Activated T-helper 17 cell treated with anti-CD3 and anti-CD28 coated beads, Interleukin-2, amount 50 U/mL, for 72 hours (primary cell): ENCODE measurements at places on chromosomes 5 and 9.

DNA sequence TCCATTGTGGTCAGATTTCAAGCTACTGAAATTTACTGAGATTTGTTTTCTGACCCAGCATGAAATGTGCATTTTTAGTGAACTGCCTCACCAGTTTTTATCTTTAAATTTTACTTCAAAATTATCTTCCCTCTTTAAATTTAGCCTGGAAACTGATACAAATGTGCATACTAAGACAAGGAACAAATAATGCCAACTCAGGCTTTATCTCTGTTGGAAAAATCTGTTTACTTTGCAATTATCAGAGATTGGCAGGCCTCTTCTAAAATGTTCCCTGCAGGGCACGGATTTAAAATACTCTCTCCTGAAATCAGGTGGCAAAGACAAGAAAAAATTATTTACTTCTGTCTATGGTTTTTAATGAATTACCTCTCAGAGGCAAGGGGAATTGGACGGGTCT, 151.0 kb upstream of the PTCH1 start:
- ATAC-seq: no peak

DNA sequence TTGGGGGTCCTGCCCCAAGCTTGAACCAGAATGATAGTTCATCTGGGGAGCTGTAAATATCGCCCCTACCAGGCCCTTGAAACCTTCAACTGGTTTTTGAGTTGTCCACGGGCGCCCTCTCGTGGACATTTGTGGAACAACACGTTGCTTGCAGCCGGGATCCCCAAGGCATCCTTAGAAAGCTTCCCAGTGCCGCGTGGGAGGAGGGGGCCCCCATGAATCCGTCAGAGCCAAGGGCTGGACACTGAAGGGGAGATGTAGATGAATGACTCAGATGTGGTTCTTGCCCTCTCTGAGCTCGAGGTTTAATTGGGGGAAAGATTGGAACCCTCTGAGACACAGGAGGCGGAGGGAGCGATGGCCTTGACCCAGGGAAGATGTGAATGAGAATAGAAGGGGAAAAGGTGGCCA, 31.8 kb upstream of the ORM1 start:
- peak; percentile 52 for ATAC-seq

DNA sequence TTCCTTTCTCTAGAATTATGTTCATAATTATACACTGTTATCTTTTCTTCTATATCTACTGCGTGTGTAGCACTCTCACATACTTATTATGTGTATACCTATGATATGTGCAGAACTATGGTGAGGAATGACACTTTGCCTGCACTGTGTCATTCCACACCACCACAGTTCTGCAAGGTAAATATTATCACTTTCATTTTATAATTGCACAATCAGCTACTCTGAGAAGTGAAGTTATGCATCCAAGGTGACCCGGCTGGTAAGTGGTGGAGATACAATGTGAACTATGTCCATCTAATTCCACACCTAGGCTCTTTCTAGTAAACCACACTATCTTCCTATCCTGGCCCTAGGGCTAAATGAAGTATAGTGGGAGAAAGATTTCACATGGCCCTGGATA, 170.1 kb upstream of the ATP10B start:
- ATAC-seq: no peak

DNA sequence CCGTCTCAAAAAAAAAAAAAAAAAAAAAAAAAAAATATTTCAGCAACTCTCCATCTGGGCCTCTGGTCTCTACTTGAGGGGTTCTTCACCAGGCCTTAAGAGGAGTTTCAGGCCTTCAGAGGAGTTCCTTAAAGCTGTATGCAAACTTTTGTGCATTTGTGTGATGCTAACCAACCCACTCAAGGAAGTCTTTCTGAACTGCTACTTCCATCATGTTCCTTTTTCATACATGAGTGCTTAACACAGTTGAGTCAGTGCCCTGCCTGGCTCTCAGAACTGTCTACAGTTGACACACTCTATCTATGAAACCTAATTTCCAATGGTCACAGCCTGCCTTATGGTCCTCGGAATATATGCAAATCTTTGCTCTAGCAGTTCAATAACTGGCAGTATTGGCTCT, 146.5 kb downstream of the MEF2C start:
- no peak for ATAC-seq

GRCh38 chr9:75616841-75617566, 273.5 kb upstream of the PCSK5 start:
- no peak for ATAC-seq

- ATAC-seq: peak; percentile 78
Observed at GRCh38 chr5:143101121-143101520, 302.4 kb downstream of the NR3C1 start.

DNA sequence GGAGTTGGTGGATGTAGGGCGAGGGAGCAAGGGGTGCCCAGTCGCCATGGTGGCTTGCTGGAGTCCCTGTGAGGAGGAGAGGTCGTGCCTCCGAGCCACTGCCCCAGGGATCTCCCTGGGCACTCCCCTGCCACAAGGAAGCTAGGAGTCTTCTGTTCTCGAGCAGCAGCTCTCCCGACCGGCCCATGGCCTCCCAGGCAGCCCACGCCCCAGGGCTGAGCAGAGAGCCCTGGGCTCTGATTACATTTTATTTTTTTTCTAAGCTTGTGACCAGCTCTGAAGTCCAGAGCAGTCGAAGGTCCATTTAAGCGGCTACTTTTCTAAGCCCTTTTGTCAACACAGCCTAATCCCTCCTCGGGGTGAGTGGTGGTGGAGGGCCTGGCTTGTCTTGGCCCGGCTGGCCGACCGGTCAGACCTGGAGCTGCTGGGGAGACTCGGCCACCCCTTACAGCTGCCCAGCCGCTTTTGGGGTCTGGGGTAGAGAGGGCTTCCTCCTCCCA, 2.1 kb downstream of the RXRA start:
- no peak for ATAC-seq

- ATAC-seq: no peak
Observed at GRCh38 chr5:347712-348284, 26.3 kb downstream of the AHRR start.

GRCh38 chr5:179820127-179820482, 600 bp upstream of the SQSTM1 start:
- ATAC-seq: no peak

DNA sequence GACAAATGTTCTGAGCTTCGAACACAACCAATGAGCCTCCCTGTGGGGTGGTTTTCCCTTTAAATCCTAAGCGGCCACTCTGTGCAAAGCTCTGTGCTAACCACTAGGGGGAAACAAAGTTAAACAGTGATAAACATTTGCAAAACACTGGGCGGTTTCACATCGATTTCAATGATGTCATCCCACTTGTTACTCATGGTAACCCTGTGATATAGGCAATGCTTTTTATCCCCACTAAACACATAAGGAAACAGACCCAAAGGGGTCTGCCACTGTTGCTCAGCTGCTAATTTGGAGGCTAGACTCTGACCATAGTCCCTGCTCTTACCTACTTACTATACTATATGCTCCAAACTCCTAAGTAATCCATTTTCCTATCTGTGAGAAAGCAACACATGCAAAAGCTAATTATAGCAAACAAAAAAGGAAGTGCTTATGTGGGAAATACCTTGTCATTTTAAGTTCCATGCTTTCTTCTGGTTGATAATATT, 57.3 kb downstream of the PTPN3 start:
- ATAC-seq: peak; percentile 96

GRCh38 chr9:94289691-94290090, 30.6 kb downstream of the ZNF169 start:
- ATAC-seq: no peak

GRCh38 chr5:17302106-17302505, 84.7 kb downstream of the BASP1 start:
- no peak for ATAC-seq

DNA sequence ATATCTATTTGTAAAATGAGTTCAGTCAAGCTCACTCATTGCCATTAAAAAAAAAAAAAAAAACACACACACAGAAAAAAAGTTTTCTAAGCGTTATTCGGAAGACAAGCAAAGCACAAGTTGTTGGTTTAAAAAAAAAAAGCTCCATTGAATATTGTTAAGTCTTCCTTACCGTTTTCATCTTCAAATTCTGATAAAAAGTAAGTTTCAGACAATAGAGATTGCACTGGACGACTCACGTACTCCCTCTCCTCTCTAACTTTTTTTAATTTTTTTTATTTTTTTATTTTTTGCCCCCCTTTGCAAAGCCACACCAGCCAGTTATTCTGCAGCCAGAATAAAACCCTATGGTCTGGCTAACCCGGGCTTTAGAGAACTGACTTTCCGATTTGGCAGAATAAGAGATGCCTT, 544 bp downstream of the ADAMTS6 start:
- peak; percentile 16 for ATAC-seq

DNA sequence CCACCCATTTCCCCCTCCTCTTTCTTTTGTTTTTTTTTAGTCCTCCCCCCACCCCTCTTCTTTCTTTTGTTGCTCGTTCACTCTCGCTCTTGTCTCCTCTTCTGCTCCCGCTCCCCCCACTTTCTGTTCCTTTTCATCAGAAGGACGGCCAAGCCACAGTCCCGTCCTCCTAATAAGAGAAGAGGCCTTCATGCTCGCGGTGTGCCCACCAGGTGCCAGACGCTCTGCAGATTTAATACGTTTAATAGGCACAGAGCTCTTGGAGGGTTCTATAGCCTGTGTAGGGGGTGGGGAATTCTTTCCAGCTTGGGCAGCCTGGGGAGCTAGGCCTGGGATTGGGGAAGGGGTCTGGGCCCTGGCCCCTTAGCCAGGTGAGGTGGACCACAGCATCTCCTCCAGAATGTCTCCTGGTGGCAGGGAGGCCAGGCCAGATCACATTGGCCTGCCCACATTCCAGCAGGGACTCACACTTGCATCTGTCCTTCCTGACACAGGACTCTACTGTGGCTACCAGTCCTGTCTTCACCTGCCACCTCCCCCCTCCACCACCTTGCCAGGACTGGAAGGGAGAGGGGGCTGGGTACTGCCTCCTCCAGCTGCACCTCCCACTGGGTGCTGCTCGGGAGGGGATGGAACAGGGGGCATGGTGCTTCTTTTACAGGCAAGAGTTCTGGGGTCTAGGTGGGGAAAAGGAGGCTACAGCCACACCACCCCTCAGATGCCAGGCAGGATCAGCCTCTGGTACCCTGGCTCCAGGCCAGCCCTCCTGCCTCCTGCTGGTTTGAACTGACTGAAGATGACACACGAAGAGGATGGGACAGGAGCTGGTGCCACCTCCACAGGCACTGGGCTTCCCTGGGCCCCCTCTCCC, 6.1 kb upstream of the BARX1 start:
- no peak for ATAC-seq

- ATAC-seq: no peak
Observed at GRCh38 chr5:168471785-168472184, 14.5 kb upstream of the RARS1 start.

GRCh38 chr5:33423018-33423630, 17.6 kb upstream of the TARS1 start:
- no peak for ATAC-seq

DNA sequence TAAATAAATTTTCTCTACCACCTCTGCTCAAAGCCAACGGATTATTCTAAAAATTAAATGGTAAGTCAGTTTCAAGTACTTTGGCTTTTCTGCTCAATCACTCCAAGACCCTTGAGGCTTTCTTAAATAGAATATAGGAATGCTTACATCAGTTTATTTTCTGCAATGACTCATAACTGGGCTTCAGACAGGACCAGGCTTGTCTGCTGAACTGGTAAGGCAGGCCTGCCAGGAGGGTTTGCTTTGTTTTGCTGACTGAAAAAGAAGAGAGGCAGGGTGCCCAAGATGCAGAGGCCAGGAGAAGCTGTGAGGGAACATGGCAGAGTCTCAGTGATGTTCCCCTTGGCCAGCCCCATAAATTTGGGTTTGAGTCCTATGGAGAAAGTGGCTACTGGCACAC, 60.3 kb upstream of the EPB41L4A start:
- no peak for ATAC-seq

GRCh38 chr9:8489835-8490234, 690.3 kb upstream of the DMAC1 start:
- no peak for ATAC-seq

- no peak for ATAC-seq
Observed at GRCh38 chr9:15116130-15116580, 190.9 kb downstream of the TTC39B start.

DNA sequence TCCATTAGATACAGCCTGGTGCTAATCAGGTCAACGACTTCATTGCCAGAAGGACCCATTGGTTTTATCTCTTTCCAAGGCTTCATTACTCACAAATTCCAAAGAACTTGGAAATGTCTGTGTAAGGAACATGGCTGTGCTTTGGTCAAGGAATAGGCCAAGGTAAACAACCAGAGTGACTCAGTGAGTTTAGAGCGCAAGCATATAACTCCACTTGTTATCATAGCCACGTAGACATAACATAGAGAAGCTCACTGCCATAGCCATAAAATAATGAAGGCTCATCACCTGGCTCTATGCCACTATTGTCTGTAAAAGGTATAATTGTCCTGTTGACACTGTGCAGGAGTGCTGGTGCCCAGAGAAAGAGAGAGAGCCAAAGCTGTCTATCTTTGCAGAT, 139.3 kb upstream of the PLCXD3 start:
- ATAC-seq: no peak

GRCh38 chr5:112238473-112238872, 180.6 kb downstream of the EPB41L4A start:
- no peak for ATAC-seq

- no peak for ATAC-seq
Observed at GRCh38 chr5:122469384-122469919, 157.4 kb downstream of the SNCAIP start.

DNA sequence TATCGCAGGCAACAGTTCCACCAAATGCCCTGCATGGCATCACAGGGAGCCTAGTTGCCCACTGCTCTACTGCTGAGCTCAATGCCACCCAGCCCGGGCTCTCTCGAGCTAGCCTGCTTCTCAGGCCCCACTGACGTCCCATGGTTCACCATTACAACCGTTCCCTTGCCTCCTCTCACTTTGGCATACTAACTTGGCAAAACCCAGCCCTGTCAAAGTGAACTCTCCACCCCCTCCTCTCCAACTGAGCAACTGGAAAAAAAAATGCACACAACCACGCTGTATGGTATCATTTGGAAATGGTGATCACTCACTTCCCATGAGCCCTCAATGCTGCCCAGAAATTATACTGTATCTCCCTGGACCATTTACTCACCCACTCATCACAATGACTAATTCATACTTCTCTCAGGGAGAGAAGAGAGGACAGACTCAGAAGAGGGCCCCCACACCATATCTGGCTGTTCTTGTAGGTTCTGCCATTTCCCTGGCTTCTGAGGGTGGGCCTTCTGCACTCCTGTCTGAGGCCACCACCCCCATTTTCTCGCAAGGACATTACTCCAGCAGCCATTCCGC, 51.4 kb upstream of the RARS1 start:
- ATAC-seq: peak; percentile 60

GRCh38 chr9:29773676-29774075, 2200.4 kb upstream of the C9orf72 start:
- no peak for ATAC-seq

DNA sequence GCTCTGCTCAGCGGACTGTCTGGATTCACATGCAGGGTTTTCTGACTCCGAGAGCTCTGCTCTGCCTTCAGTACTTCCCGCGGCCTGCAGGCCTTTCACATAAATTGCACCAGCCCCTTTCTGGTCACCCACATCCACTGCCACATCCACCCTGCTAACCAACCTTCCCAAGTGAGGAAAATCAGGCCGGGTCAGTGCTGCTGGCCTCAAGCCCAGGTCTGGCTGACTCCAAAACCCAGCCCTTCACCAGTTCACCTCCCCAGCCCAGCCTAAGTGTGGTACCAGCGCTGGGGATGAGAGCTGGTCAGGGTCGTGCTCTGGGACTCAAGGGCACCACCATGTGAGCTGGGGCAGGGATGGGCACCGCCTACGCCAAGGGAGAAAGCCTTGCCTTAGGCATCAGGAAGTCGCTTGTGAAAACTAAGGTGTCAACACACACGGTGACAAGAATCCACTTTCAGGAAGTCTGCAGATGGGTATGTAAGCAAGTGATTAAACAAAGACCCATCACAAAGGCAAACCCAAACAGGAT, 12.3 kb downstream of the LMAN2 start:
- no peak for ATAC-seq
